ENCODE measurements at places on chromosomes 16 and 17. TPM values are rescaled to one million over a fixed set of nuclear protein-coding genes. Genes with fewer than 3 reads are reported as not detected.

Gene HAS3
- total RNA-seq = 3.0 TPM

Gene APOBR
- 6.8 TPM for total RNA-seq

- no peak for DNase-seq
These were observed 166.2 kb downstream of the XYLT1 start for GRCh38 chr16:17304491-17305119.

DNA sequence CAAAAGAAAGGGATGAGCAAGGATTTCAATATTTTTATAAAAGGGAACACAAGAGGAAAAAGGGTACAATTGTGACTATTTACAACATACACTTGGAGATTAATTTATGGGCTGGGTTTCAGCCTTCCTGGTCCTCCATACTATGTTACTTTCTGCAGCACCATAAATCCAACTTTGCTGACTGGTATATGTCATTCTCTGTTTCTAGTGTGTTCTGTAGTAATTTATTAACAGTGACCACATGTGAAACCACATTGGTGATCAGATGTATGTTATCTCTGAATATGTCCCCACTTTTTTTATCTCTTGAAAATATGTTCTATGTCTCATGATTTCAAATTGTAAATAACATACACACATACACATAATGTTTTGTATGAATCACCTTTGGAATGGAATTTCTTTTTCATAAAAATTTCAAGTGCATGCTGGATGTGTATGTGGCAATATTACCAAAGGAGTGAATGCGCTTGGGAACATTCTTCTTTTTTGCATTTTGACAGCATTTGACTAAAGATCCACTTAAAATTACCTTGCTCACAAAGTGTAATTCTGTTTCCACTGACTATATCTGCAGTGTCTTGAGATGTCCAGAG, 2.9 kb upstream of the LYRM9 start:
- no peak for DNase-seq

Gene UQCRC2
- total RNA-seq = 217 TPM

DNA sequence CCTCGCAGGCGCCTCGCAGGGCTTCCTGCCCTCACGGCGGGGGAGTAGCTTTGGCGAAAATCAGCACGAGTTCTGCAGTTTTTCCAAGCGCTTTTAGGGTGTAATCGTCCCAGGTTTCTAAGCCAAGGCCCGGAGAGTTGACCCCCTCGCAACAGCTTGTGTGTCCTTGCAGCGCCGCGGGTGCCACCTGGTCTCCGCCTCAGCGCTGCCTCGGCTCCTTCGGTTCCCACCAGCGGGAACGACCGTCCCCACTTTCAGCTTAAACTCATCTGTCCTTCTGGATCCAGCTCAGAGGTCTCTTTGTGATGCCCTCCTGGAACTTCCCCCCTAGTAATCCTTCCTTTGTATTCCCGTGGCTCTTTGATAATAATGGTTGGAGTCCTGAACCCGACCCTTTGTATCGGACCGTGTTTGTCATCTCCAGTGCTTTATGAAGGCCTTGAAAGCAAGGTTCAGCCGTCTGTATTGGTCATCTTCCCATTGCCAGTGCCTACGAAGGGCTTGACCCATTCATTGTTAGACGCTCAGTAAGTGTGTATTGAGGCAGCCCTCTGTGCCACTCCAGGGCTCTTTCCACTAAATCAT, 858 bp upstream of the SMARCE1 start:
- no peak for DNase-seq

Gene TXNDC11
- 178 TPM for total RNA-seq

GRCh38 chr16:65181071-65181561, 59.3 kb upstream of the CDH11 start:
- DNase-seq = no peak

GRCh38 chr17:29661213-29661612, 38.5 kb upstream of the CORO6 start:
- DNase-seq = no peak

GRCh38 chr16:2043667-2044451, 3.8 kb downstream of the NTHL1 start:
- no peak for DNase-seq

GRCh38 chr17:20009302-20010098, at the start of gene SPECC1:
TSS of gene SPECC1 (plus strand) at chr17:20009359. CDS start at chr17:20096652, 87,293 bp downstream.
- DNase-seq = peak; percentile 77

DNA sequence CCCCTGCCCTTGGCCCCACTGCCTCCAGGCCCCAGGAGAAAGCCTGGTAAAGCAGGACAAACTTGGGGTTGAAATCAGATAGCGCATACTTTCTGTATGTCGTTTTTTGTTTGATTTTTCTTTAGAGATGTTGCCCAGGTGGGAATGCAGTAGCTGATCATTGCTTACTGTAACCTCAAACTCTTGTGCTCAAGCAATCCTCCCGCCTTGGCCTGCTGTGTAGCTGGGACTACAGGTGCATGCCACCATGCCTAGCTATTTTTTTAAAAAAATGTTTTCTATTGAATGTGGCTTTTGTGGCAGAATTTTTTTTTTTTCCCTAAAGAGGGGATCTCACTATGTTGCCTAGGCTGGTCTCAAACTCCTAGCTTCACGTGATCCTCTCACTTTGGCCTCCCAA, 11.1 kb upstream of the CCL5 start:
- DNase-seq = no peak

Gene TAC4
- total RNA-seq = not detected

Gene TP53TG3
- not detected for total RNA-seq

- no peak for DNase-seq
These were observed 106.8 kb downstream of the GNAO1 start for GRCh38 chr16:56298116-56298515.

Gene CFAP97D1
- not detected for total RNA-seq

DNA sequence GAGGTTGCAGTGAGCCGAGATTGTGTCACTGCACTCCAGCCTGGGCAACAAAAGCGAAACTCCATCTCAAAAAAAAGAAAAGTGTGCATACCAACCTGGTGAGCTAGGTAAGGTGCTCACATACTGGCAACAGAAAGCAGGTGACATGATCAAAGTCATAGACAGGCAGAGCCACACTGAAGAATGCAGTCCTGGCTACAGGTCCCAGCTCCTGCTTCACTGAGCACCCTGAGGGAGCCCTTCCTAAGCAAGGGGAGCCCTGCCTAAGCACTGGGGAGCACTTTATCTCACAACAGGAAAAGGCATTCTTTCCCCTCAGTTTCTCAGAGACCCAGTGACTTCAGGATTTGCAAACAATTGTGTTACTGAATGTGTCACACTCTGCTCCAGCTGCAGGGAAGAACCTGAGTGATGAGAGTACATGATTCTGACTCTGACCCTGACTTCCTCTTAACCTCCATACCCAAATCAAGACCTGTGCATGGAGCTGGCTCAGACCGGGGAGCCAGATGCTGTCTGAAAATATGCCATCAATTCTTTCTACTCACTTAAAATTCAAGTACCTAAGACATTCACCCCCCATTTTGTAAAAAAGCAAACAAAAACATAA, 40.5 kb downstream of the ANKRD11 start:
- DNase-seq = no peak

Gene KRTAP9-2
- total RNA-seq = not detected

Gene MYH13
- not detected for total RNA-seq

DNA sequence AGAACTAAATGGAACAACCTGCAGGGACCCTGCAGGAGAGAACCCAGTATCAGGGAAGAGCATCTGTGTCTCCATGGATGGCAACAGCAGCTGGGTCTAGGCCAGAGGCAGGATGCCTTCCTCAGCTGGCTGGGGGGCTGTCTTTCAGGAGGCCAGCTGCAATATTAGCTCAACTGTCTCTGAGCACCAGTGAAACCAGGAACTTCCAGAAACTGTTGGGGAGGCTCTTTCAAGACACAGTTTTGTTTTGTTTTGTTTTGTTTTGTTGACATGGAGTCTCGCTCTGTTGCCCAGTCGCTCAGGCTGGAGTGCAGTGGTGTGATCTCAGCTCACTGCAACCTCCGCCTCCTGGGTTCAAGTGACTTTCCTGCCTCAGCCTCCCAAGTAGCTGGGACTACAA, 7.6 kb downstream of the GPR142 start:
- no peak for DNase-seq

GRCh38 chr17:17919169-17920107, 52.8 kb downstream of the TOM1L2 start:
- DNase-seq = peak; percentile 43

Gene HCFC1R1
- 12.9 TPM for total RNA-seq

DNA sequence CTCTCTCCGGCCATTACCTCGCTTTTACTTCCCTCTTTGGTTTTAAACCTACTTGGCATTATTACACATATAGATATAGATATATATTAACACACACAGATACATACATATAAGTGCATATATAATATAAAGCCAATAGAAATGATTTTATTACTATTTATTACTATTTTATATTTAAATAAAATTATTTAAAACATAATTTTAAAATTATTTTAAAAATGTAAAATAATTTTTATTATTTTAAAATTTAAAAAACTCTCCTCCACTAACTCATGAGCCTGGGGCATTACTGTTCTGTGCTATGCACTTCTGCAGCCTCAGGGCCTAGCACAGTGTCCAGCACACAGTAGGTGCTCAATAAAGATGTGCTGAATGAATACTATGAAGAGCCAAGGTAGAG, 200.9 kb downstream of the SLC39A11 start:
- no peak for DNase-seq

DNA sequence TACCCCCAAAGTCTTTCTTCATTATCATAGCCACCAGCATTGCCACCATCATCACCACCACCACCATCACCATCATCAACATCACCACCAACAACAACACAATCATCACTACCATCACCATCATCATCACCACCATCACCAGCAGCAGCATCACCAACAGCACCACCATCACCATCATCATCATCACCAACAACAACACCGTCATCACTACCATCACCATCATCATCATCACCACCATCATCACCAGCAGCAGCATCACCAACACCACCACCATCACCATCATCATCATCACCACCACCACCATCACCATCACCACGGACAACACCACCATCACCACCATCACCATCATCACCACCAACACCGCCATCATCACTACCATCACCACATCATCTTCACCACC, 500 bp upstream of the TMEM114 start:
- DNase-seq = no peak

Gene KRT25
- total RNA-seq = not detected

GRCh38 chr16:24553983-24554382, 14.6 kb downstream of the RBBP6 start:
- no peak for DNase-seq

Gene BAIAP3
- total RNA-seq = 3.1 TPM

- DNase-seq = no peak
These were observed 55.9 kb downstream of the ZDHHC7 start for GRCh38 chr16:84955427-84955826.

DNA sequence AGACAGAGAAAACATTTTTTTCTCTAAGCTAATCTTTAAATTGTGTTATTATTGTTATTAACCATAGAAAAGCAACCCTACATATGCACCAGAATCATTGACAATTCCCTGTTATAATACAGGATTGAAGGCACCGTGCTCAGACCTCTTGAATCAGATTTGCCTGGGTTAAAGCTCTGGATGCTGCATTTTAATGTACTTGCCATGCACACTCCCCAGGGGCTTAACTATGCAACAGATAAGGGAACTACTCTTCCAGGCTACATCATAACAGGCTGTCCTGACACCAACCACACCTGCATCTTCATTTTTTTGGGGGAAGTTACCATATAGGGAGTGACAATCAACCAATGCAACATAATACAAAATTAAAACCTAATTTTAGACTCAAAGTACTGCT, 1187.6 kb upstream of the CDH8 start:
- DNase-seq = no peak

DNA sequence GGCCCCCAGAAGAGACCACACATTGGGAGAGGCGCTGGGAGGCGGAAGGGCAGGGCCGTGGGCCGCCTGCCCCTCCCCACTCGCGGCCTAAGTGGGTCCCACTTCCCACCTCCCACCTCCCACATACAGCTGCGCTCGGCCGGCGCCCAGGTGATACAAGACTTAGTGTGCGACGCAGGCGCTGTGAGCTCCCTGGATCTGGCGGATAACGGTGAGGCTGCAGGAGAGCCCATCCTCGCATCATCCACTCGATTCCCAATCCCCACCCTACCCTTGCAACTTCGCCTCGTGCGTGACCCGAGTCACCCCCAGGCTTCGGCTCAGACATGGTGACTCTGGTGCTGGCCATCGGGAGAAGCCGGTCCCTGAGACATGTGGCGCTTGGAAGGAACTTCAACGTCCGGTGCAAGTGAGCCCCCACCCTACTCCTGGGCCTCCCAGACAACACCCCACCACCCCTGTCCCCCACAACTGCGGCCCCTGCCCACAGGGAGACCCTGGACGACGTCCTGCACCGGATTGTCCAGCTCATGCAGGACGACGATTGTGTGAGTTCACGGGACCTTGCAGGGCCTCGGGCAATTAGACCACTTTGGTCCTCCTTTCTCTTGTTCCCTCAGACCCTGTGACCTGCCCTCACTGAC, 3.9 kb downstream of the CARMIL2 start:
- DNase-seq = no peak

GRCh38 chr17:70804161-70804560, 634.8 kb downstream of the KCNJ2 start:
- DNase-seq = no peak

- DNase-seq = no peak
These were observed 1.3 kb downstream of the THRA start for GRCh38 chr17:40063901-40064531.

GRCh38 chr16:61555718-61556441, 480.4 kb downstream of the CDH8 start:
- no peak for DNase-seq

- no peak for DNase-seq
These were observed 125.3 kb downstream of the FTO start for GRCh38 chr16:53829186-53829747.

- no peak for DNase-seq
These were observed 23.1 kb downstream of the SPHK1 start for GRCh38 chr17:76407509-76407908.

Gene GALR2
- total RNA-seq = 0.86 TPM

Gene SMIM22
- not detected for total RNA-seq

Gene C1QTNF8
- not detected for total RNA-seq

Gene STH
- total RNA-seq = not detected

DNA sequence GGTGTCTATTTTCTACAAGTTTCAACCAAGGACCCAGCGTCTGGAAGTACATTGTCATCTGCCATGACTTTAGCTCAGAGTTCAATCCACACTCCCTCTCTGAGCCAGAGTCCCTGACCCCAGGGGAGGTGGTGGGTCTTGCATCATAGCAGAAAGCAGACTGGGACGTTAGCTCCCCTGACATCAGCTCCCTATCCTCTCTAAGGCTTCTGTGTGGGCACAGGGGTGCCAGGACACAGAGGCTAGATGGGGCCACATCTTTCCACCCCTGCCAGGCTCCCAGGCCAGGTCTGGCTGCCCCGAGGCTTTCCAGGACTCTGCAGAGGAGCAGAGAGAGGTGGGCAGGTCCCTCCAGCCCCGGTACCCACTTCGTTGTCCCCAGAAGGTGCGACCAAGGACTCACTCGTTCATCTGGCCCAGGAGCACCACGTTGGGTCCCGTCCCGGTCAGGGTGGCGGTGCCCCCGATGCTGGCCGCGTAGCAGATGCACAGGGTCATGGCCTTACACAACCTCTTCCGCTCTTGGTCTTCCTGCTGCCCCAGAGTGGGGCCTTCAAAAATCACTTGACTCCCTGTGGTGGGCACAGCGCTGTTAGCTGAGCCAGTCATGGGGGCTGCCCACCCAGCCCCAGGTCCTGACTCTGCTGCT, 10.5 kb downstream of the SLC13A5 start:
- DNase-seq = no peak

- DNase-seq = no peak
These were observed 4.3 kb upstream of the ZDHHC7 start for GRCh38 chr16:85015481-85016187.

- DNase-seq = no peak
These were observed 2.7 kb downstream of the TOM1L1 start for GRCh38 chr17:54903375-54903774.

Gene CDRT4
- 21.0 TPM for total RNA-seq

Gene NOS2
- 0.15 TPM for total RNA-seq

Data from CD4-positive, CD25-positive, alpha-beta regulatory T cell (primary cell).